ENCODE measurements at places on chromosomes 2 and 18.

DNA sequence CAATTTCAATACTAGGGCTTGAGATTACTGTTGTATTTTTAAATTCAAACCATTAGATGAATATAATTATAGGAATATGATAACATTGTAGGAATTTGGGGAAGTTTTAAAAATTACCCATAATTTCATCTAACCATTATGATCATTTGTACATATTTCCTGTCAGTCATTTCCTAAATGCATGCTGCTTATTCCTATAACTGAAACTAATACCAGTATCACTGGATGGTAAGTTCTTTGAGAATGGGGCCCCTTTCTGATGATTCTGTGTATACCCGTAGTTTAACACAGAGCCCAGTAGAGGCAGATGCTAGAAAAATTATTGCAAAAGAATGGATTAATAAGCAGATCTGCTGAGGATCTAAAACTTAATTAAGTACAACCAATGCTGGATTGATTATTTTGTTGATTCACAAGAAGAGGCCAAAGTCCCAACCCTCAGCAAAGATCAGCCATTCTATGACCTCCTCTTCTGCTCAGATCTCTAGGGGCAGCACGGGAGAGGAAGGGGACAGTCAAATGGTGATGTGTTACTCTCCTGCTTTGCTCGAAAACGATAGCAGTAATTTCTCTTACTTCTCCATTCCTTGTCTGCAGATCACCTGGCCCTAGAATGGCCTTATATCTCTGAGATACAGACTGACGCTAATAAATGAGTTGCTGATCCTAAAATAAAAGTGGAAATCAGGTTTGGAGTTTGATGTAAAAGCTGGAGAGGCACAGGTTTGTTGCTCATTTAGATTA lies 69.5 kb upstream of the PELI1 start:
- no peak for DNase-seq

DNA sequence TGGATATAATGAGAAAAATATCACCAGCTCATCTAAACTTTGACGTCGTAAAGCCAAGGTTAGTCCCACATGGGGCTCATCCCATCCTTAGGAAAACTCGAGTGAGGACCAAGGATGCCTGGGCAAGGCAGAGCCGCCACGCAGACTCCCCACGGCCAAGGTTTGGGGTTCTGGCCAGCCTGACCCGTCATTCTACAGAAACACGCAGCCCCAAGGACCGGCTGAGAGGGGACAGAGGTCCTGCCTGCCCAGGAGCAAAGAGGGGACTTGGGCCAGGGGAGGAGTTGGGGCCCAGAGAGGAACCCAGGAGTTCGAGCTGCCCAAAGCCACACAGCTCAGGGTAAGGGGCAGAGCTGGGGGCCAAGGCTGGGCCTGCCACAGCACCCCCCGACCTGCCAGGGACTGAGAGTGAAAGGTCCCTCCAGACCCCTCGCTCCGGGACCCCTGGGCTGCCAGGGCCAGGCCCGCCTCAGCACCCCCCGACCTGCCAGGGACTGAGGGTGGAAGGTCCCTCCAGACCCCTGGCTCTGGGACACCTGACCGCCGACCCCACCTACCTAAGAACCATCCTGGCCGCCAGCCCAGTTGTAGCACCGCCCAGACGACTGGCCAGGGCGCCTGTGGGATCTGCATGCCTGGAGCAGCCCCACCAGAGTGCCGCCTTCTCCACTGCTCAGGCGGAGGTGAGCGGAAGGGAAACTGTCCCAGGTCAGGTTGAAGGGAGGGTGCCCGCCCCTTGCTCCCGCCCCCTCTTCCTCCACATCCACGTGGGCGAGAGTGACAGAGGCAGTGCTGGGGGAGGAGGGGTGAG lies at the start of gene PDCD1:
PDCD1 (minus strand) TSS at position 689 of the 811 bp plus-strand sequence; CDS start at position 633, 56 bp downstream.
- DNase-seq = no peak

- no peak for DNase-seq
Observed at GRCh38 chr18:52060607-52061304, 279.2 kb upstream of the DCC start.

DNA sequence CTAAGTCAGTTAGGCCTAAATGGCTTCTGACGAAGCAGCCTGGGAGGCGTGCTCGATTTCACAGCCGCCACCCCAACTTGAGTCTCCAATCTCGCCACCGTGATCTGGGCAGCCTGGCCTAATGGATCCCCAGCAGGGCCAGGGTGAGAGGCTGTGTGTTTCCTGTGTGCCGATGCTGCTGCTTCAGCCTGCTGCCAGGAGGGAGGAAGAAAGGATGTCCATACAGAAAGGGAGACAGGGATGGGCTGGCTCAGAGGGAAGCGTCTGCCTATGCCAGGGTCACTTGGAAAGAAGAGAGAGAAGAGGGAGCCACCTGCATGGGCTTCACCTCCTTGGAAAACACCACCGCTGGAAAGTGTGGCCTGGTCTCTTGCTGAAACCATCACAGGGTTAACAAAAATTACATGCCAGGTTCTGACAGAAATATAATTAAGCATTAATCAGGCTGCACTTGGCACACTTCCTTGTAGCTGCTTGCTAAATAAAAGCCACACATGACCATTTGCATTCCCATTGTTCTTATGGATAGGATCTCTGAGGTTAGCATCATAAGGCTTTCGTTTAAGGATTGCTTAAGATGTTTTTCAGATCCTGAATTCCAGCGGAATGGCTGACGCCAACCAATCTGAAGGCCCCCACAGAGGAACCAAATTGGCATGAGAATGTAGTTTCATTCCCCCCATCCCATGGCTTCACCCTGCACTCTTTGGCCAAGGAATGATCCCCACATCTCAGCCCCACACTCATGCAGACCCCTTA lies 108.8 kb upstream of the SLC1A4 start:
- DNase-seq = no peak

DNA sequence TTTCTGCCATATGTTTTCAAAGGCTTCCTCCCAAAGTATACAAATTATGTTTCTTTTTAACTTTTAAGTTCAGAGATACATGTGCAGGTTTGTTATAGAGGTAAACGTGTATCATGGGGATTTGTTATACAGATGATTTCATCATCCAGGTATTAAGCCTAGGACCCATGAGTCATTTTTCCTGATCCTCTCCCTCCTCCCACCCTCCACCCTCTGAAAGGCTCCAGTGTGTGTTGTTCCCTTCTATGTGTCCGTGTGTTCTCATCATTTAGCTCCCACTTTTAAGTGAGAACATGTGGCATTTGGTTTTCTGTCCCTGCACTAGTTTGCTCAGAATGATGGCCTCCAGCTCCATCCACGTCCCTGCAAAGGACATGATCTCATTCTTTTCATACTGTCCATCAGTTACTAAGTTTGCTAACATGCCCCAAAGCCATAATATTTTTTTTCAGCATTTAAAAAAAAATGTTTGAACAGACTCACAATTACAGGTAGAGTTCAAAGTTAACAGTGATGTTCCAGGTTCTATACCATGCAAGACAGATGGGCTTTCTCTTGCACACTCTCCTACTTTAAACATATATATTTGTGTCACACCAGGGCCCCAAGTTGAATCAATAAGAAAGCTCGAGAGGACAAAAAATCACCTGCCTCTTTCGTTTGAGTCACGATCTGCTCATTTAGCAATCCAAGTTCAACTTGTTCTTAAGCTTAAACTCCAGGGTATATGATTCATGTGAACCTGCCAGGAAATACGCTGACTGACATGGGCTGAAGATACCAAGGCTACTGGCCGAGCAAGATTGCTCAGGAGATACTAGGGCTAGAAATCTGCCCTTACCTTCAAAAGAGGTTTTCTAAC lies 77.6 kb downstream of the AP1S3 start:
- no peak for DNase-seq

DNA sequence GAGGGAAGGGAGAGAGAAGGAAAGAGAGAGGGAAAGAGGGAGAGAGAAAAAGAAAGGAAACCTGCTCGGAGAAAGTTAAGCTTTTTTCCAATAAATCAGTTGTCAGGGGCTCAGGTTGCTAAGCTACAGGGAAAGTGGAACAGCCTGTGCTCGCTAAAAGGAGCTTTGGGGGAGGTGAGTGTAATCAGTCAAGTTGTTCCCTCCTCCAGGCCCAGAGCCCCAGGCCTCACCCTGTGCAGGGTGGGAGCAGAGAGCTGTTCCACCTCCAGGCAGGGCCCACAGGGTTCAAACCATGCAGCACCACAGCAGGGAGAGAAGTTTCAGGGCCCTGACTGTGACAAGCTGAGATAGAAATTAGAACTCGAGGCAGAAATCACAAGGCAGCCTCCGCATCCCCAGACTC lies 56.4 kb upstream of the PPP1CB start:
- DNase-seq = no peak

GRCh38 chr18:22840606-22841144 lies 92.5 kb upstream of the RBBP8 start:
- no peak for DNase-seq

DNA sequence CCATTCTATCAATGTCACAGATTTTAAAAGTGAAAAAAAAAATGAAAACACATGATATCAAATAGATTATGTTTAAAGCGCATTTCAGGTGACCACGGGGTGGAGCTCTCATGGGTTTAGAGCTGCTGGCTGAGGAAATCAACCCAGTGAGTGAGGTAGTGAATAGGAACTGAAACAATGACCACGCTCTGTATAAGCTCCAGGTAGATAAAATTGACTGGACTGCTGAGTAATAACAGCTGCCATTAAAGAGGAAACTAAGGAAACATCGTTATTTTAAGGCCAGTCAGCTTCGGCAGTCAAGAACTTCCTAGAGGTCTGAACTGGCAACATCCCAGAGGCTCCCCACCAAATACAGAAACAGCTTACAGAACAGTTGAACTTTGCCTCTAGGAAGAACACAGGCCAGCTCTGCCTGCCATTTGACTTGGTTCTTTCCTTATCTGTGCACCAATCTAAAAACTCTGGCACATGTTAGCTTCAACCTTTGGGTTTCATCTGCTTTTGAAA lies 185.9 kb downstream of the PDE1A start:
- no peak for DNase-seq

DNA sequence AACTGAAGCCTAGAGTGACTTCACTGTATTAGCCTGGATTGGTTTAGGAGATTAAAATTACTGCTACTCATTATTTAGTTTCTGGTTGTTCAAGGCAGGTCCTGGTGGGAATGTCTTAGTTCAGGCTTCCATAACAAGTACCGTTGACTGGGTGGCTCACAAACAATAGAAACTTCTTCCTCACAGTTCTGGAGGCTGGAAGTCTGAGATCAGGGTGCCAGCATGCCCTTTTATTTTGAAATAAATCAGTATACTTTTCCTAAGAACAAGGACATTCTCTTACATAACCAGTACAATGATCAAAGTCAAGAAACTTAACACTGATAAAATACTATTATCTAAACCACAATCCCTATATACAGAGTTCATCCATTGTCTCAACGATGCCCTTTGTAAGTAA lies 4.0 kb upstream of the DAW1 start:
- no peak for DNase-seq

- no peak for DNase-seq
Observed at GRCh38 chr2:133667085-133667484, 98.8 kb upstream of the NCKAP5 start.

DNA sequence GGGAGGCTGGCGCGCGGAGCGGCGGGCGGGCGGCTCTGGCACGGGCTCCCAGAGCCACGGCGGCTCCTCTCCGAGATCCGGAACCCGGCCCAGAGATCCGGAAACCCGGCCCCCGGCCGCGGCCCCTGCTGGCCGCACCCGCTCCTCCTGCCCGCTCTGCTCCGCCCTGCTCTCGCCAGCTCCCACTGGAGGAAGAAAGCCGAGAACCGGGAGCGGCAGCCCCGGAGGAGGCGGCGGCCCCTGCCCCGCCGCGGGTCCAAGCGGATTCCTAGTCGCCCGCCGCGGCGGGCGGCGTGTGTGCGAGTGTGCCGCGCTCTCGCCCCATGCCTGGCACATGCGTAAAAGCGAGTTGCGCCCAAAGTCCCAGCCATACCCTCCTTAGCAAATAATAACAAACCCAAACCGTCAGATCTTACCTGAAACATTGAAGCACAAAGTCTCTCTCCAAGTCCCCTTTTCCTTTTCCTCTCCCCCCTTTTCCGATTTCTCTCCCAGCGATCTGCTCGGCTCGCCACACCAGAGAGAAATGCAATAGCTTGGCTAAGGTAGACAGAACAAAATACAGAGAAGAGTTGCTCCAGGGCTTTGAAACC lies 108.7 kb upstream of the KCTD1 start:
- no peak for DNase-seq

DNA sequence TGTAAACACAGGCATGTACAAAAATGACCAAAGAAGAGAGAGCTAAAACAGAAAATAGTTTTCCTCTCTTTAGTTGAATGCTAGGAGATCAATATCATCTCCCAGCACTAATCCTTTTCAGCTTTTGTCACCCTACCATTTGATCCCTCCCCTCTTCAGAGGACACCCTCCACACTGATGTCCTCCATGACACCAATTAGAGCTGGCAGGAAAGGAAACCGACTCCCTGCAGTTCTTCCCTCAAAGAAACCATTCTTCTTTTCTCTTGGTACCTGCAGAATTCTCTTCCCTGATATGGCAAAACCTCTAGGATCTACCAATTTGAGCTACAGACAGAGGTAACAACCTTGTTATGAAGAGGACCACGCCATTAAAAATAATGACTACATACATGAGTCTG lies 5.3 kb downstream of the EPB41L3 start:
- no peak for DNase-seq

DNA sequence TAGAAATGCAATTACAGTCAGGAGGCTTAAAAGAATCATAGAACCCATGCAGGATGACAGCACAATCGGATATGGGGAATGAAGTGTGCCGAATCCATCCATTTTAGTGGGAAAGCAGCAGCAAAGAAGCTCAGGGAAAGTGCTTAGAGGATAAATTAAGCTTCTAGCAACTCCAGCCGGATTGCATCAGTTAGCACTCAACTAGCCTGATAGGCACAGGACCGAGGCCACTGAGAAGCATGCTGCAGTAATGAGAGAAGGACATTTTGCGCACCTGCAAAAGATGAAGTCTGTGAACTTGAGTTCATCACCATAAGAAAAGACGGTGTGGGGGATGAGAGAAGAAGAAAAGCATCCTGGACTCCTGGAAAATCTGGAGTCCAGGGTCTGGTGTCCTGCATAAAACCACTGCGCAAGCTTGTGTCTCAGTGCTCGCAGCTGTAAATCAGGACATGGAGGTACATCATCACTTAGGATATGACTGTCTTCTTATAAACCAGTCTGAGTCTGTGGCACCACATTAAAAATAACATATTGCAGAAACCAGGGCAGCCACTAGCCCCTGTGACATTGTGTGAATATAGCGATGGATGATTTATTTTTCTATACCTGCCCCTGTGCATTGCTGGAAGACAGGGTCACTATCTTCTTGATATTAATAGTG lies 665.5 kb upstream of the SOX11 start:
- DNase-seq = no peak

DNA sequence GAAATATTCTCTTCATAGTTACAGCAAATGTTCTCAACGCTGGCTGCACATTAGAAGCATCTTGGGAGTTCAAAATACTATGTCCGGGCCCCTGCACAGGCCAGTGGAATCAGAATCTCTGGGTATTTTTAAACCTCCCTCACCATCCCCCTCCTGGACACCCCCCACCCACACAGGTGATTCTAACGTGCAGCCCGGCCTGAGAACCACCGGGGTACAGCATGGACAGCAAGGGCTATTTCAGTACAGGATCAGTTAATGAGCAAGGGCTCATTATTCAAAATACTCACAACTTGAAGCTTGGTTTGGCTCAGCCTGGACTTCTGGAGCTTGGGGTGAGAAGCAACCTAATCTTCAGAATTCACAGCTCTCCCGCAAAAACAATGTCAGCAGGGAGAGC lies 31.4 kb downstream of the INO80C start:
- no peak for DNase-seq

Measured in GOT3 (cell line).